ENCODE measurements at places on chromosomes 11 and 22.
A peak's percentile ranks its signal among the peaks of the same experiment; 100 is the strongest.

- ATAC-seq, result peak; percentile 6
Measured at GRCh38 chr11:65569164-65569972, 909 bp upstream of the ZNRD2 start.

GRCh38 chr11:22065472-22065871, 127.4 kb upstream of the ANO5 start:
- no peak for ATAC-seq

DNA sequence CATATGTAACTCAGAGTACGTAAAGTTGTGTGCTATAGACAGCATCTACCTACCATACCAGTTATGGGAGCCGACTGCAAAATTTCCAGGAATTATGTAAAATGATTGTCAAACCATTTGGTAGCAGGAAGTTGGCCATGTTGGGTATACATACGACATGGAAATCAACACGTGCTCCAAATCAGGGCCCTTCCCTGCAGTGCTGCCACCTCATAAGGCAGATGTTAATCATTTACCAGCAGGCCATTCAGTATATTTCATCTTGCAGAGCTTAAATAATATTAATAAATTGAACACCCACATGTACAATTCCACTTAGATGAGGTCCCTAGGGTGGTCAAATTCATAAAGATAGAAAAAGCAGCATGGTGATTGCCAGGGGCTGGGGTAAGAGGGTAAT, 9.8 kb downstream of the MS4A18 start:
- no peak for ATAC-seq

- ATAC-seq, result no peak
Measured at GRCh38 chr11:67032830-67033551, 10.1 kb downstream of the SYT12 start.

DNA sequence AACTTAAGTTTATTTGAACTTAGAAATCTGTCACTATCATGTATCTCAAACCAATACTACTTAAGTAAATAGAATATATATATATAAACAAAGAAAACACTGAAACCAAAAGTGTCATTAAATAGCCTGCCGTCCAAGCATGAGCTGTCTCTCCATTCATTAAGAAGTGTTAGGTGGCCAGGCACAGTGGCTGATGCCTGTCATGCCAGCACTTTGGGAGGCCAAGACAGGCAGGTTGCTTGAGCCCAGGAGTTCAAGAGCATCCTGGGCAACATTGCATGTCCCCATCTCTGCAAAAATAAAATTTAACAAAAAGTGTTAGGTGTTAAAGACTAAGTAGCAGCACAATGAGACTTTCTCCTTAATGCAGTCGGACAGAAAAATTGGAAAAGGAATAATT, 14.0 kb downstream of the CD6 start:
- no peak for ATAC-seq

DNA sequence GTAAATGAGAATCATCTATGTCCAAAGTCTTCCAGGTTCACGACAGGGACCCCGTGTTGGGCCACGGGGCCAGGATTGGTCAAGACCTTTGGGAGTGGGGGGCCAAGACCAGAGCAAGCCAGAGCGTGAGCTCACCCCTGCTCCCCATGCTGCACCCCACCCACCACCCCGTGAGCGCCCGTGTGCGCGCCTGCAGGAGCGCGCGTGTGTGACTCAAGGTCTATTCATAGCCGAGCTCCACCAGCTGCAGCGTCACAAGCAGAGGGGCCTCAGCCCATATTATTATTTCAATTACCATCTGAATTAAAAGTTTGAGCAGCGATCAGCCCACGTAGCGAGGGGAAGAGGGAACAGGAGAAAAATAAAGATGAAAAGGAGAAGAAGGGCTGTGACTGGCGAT, 5.2 kb downstream of the KCNJ4 start:
- ATAC-seq, result no peak

DNA sequence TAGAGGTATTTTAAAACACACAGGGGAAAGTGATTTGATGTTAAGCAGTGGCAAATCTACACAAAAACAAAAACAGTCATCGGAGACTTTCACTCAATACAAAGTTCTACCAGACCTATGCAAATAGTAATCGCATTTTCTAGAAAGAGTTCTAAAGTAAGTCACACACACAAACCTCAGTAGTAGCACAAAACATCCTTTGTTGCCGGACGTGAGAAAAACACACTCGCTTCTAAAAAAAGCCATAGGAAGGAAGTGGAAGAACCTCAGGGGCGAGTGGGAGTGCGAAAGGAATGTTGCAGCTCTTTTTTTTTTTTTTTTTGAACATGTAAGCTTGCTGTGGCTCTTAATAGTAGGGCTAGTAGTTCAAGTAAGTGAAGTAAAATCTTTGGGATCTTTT, 88.9 kb downstream of the MAML2 start:
- no peak for ATAC-seq

GRCh38 chr11:80970037-80970436, 1529.2 kb upstream of the TENM4 start:
- ATAC-seq, result no peak

DNA sequence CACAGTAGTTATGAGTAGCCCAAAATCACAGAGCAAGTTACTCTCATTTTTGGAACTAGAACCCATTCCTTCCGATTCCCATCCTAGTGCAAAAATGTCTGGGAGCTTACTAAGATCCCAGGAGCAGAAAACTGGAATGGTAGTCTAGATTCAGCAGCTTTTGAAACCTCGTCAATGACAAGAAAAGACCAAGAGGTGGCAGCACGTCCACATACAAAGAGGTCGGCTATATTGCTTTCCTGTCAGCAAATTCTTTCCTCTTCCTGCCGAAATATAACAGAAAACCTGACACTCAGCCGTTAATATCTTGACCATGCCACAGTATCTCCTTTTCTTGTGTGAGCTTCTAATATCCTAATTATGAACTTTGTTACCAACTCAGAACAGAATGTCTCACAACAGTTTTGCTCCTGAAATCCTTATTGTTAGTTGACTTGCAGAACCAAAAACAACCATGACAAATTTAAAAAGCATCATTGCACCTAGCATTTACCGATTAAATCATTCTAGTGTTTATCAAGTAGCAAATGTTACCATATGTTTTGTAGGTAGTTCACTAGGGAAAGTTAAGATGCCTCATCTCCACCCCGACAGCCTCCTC, 92.8 kb upstream of the OR9G4 start:
- ATAC-seq, result no peak

- no peak for ATAC-seq
Measured at GRCh38 chr11:87031433-87032170, 6.1 kb upstream of the TMEM135 start.

- ATAC-seq, result no peak
Measured at GRCh38 chr11:17581036-17581731, 34.1 kb downstream of the OTOG start.

DNA sequence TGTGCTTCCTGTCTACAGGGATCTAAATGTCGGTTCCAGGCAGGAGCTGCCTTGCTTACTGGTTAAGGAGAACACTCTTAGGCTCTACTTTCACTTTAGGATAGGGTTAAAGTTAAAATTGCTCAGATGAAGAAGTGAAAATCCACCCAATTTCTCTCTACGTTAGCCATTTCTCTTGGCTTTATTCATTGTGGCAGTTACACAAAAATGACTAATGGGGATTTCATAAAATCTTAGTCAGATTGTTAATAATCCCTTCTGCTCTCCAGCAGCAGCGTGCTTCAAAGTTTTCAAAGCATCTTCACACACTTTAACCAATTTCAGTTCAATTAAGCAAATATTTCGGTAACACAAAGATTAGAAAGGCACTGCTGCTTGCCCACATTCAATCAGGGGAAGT, 58.4 kb upstream of the RCN1 start:
- no peak for ATAC-seq

DNA sequence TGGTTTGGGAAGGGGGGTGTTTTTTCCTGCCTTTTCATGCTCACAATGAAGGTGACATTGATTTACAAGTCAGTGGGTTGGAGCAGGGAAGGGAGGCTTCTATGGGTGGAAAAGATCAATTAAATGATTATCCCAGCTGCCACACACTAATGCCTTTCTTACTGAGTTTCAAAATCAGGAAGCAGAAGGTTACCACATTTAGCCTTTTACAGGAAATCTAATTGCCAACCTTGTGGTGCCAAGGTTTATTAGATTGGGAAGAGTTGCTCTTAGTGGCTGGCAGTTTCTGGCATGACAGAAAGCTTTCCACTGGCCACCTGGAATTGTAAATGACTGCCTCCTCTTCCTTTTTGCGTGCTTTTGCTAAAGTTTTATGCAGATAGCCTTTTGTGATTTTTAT, 98.7 kb downstream of the NAV2 start:
- no peak for ATAC-seq

GRCh38 chr11:64501500-64502427, 89.3 kb upstream of the SLC22A12 start:
- no peak for ATAC-seq
